ENCODE measurements at places on chromosomes 3 and 15. TPM values are rescaled to one million over a fixed set of nuclear protein-coding genes. Genes with fewer than 3 reads are reported as not detected.
A peak's percentile ranks its signal among the peaks of the same experiment; 100 is the strongest.

- H3K27me3 ChIP-seq: no peaks in the 10 kb centered on the region
- no peaks in the 10 kb centered on the region for H3K36me3 ChIP-seq
- DNase-seq: no peak
- H3K27ac ChIP-seq: peak overlapping the region; percentile 64
These were observed 42.0 kb downstream of the MYO1E start for GRCh38 chr15:59330649-59331048.

DNA sequence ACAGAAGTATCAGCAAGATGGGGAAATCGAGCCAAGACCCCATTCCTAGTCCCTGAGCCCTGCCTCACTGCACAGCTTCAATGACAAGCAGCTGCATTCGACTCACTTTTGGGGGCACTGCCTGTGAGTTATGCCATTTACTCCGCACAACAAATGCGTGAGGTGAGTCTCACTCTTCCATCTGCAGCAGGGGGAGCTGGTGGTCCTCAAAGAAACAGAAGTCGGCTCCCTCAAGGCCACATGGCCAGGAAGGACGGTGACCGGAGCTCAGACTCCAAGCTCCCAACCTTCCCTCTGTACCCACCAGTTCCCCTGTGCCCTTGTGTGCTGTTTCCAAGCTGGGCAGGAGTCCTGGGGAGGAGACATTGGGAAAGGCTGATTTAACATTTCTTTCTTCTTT is 127.7 kb upstream of the IQSEC1 start:
- H3K36me3 ChIP-seq: no peaks in the 10 kb centered on the region
- no peak for DNase-seq
- no peak overlapping the region for H3K27ac ChIP-seq
- H3K27me3 ChIP-seq: no peaks in the 10 kb centered on the region

GRCh38 chr15:72758182-72758581 is 25.4 kb downstream of the ADPGK start:
- H3K36me3 ChIP-seq: peaks cover 35% of the 10 kb centered on the region
- no peak for DNase-seq
- no peaks in the 10 kb centered on the region for H3K4me1 ChIP-seq

DNA sequence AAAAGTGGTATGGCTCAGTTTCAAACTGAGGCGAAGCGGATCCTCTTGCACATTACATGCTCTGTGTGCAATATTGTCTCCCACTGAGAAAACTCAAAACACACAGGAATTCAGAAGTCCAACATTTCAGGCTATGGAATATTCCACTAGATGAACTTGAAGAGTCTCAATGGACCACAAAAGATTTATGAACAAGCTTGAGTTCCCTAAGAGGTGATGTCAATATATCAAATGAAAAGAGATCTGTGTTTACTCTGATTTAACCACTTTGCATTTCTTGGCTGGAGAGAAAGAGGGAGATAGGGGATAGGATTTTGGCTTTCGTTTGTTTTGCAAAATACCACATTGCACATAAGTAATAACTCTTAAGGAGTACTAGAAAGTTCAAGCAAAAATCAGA is 20.3 kb downstream of the PDZRN3 start:
- H3K27me3 ChIP-seq: no peaks in the 10 kb centered on the region
- H3K4me3 ChIP-seq: no peak overlapping the region
- peaks cover 5% of the 10 kb centered on the region for H3K36me3 ChIP-seq
- DNase-seq: peak; percentile 50
- H3K4me1 ChIP-seq: peaks cover 74% of the 10 kb centered on the region

DNA sequence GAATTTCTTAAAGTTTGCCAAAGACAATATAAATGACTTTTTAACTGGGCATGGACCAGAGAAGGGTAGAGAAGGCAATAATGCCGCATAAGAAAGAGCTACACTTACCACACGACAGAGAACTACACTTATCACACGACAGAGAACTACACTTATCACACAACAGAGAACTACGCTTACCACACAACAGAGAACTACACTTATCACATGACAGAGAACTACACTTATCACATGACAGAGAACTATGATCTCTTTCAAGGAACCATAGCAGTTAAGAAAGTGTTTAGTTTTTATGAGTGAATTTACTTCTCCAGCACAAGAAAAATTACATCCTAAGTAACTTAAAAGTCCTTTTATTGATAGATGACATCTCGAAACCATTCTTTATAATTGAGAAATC is 32.0 kb downstream of the DCUN1D1 start:
- H3K27ac ChIP-seq: no peak overlapping the region
- no peaks in the 10 kb centered on the region for H3K4me1 ChIP-seq
- no peaks in the 10 kb centered on the region for H3K27me3 ChIP-seq

DNA sequence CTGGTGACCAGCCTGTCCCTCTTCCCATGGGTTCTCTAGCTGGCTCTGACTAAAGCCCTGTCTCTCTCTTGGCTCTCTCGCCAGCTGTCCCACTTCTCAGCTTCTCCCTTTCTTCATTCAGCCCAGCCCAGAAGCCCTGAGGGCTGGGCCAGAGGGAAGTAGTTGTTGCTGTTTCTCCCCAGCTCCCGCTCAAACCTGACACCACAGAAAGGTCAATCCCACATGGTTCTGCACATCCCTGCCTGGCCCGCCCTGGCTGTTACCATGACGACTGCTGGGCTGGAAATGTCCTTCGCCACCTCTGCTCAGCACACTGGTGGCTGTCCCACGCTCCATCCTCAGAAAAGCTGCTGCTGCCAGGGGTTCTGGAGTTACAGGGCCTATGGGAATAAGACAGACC is 25.9 kb downstream of the CCDC32 start:
- no peaks in the 10 kb centered on the region for H3K27me3 ChIP-seq
- DNase-seq: no peak
- peaks cover 22% of the 10 kb centered on the region for H3K36me3 ChIP-seq
- H3K4me3 ChIP-seq: no peak overlapping the region
- no peak overlapping the region for H3K27ac ChIP-seq

DNA sequence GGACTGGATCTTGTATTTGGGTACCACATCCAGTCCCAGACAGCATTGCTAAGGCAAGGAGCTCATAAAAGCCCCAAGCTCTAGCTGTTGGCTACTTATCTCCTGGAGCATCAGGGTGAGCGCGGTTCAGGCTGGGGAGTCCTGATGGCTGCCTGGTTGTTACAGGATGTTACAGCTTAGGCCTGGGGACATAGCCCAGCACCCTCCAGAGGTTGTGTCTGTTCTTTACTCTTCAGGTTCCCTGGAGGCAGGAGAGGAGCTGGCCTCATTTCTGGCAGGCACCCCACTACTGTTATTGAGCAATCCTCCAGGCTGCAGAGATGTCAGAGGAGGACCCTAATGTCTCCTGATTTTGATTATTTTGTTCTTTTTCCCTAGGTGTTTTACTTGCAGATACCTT is 26.6 kb downstream of the APBA2 start:
- no peak overlapping the region for H3K27ac ChIP-seq
- H3K27me3 ChIP-seq: no peaks in the 10 kb centered on the region
- no peaks in the 10 kb centered on the region for H3K4me1 ChIP-seq
- no peaks in the 10 kb centered on the region for H3K36me3 ChIP-seq
- DNase-seq: no peak

- H3K4me3 ChIP-seq: no peak overlapping the region
- H3K27me3 ChIP-seq: no peaks in the 10 kb centered on the region
- H3K36me3 ChIP-seq: no peaks in the 10 kb centered on the region
- no peak for DNase-seq
- no peak overlapping the region for H3K27ac ChIP-seq
- H3K4me1 ChIP-seq: peaks cover 21% of the 10 kb centered on the region
These were observed 26.1 kb upstream of the MFSD1 start for GRCh38 chr3:158775426-158776410.

GRCh38 chr15:52518487-52519371 is 10.0 kb downstream of the MYO5A start:
- DNase-seq: no peak
- H3K27me3 ChIP-seq: no peaks in the 10 kb centered on the region
- H3K4me3 ChIP-seq: no peak overlapping the region
- H3K4me1 ChIP-seq: no peaks in the 10 kb centered on the region

GRCh38 chr3:64303881-64304280 is 78.6 kb upstream of the PRICKLE2 start:
- no peak overlapping the region for H3K27ac ChIP-seq
- no peaks in the 10 kb centered on the region for H3K36me3 ChIP-seq
- no peak for DNase-seq
- H3K4me3 ChIP-seq: no peak overlapping the region

DNA sequence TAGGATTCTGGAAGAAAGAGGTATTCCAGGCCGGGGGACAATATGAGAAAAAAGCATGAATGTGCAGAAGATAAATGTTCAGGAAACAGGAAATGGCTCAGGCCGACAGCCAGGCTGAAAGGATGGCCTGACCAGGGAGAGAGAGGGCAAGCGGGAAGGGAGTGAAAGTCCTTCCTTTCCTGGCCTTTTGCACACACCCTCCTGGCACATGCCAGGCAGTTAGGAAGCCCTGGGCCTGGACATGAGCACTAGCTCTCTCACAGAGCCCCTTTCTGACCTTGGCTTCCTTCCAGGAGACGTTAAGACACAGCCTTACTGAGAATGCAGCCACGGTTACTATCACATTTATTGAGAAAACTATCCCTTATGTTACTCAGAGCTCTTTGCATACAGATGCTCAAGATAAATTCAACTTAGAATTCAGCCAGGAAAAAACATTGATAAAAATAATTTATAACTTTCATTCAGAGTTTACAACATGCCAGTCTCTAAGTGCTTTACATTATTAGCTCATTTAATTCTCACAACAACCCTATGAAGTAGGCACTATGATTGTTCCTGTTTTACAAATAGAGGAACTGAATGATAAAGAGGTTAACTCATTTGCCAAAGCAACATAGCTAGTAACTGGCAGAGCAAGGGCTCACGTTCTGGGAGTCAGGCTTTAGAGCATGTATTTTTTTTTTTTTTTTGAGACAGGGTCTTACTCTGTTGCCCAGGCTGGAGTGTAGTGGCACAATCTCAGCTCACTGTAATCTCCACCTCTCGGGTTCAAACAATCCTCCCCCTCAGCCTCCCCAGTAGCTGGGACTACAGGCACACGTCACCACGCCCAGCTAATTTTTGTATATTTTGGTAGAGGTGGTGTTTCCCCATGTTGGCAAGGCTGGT is 39.4 kb upstream of the SMAD3 start:
- peaks cover 41% of the 10 kb centered on the region for H3K4me1 ChIP-seq
- no peak overlapping the region for H3K27ac ChIP-seq
- no peak overlapping the region for H3K4me3 ChIP-seq
- H3K27me3 ChIP-seq: no peaks in the 10 kb centered on the region
- DNase-seq: no peak
- H3K36me3 ChIP-seq: no peaks in the 10 kb centered on the region

DNA sequence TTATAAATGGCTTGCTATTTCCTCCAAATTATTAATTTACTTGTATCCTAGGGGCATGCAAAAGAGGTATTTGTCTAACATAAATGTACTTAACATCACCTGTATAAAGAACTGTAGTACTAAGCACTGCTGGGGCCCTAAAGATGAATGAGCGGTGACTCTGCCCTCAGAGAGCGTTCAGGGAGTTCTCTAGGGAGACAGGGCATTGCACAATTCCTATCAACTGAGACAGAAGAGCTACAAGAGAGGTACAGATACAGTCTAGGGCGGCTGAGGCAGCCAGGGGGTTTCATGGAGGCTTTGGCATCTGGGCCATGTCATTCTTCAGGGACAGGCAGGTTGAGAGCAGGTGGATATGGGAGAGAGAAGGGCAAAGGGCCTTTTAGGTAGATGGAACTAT is 39.9 kb upstream of the PARL start:
- no peaks in the 10 kb centered on the region for H3K27me3 ChIP-seq
- H3K27ac ChIP-seq: peak overlapping the region; percentile 63
- no peaks in the 10 kb centered on the region for H3K4me1 ChIP-seq
- DNase-seq: no peak
- no peak overlapping the region for H3K4me3 ChIP-seq

DNA sequence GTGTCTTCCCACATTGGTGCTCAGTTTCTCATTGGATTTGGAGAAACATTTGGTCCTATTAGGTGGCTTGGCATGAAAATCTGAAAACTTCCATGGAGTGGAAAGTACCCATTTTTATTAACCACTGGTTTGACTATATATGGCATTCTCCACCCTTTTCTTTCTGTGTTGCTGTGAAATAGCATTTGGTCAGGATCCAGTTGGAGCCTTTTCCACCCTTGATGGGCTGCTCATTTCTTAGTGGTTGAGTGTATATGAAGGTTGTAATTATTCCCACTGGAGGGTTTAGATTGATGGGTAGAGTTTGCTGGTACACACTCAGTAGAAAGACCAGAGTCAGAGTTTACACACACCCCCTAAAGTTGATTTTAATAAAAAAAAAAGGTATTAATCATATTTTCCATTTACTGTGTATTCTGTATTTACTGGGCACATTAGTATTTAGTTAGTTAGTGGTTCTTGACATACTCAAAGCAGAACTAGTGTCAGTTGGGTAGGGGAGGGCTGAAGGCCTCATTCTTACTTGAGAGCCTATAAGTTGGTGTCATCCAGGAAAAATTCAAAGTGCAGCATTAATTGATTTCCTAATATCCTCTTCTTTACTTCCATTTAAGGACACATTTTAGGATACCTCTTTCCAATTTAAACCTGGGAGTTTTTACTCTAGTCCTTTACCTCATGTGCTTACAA is 69.5 kb downstream of the FLNB start:
- peaks cover 55% of the 10 kb centered on the region for H3K36me3 ChIP-seq
- no peak overlapping the region for H3K4me3 ChIP-seq
- DNase-seq: no peak
- no peak overlapping the region for H3K27ac ChIP-seq

- H3K27me3 ChIP-seq: no peaks in the 10 kb centered on the region
- peaks cover 32% of the 10 kb centered on the region for H3K36me3 ChIP-seq
- H3K4me1 ChIP-seq: no peaks in the 10 kb centered on the region
- no peak overlapping the region for H3K27ac ChIP-seq
- DNase-seq: no peak
These were observed 64.5 kb downstream of the ZNF148 start for GRCh38 chr3:125310623-125311081.

- DNase-seq: no peak
- no peak overlapping the region for H3K4me3 ChIP-seq
- no peaks in the 10 kb centered on the region for H3K27me3 ChIP-seq
- H3K27ac ChIP-seq: peak overlapping the region; percentile 53
- no peaks in the 10 kb centered on the region for H3K36me3 ChIP-seq
These were observed 123.8 kb upstream of the PHLDB2 start for GRCh38 chr3:111735243-111735758.

DNA sequence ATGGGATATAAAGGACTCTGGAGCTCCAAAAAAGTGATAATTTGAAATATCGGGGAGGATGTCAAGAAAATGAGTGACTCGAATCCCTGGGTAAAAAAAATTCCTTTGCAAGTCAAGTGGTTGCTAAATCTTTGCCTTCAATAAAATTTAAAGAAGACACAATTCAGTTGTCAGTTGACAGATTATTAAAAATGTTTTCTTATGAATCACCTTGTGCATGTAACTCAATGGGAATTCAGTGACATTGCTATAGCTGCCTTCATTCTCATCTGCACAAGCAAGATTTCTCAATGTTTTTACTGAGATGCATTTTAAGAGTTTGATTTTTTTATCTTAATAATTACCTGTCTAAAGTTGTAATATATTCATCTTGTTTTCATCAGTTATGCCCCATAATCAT is 264.0 kb upstream of the IL12A start:
- no peak overlapping the region for H3K27ac ChIP-seq
- H3K36me3 ChIP-seq: no peaks in the 10 kb centered on the region
- DNase-seq: no peak
- no peaks in the 10 kb centered on the region for H3K27me3 ChIP-seq
- H3K4me3 ChIP-seq: no peak overlapping the region

KLHL6 gene
- 0.76 TPM for polyA plus RNA-seq

PARP9 gene
- 21.4 TPM for polyA plus RNA-seq

TTLL13 gene
- not detected for polyA plus RNA-seq

MOBP gene
- polyA plus RNA-seq: 0.06 TPM

SNURF gene
- polyA plus RNA-seq: not detected

Data from stomach (tissue), 19 donors.